Activated CD4-positive, alpha-beta T cell treated with anti-CD3 and anti-CD28 coated beads, Interleukin-2, amount 50 U/mL, for 24 hours (primary cell): ENCODE measurements at places on chromosomes 5 and 9.

- no peak for DNase-seq
Measured at GRCh38 chr5:59685793-59686192, 207.7 kb downstream of the PDE4D start.

DNA sequence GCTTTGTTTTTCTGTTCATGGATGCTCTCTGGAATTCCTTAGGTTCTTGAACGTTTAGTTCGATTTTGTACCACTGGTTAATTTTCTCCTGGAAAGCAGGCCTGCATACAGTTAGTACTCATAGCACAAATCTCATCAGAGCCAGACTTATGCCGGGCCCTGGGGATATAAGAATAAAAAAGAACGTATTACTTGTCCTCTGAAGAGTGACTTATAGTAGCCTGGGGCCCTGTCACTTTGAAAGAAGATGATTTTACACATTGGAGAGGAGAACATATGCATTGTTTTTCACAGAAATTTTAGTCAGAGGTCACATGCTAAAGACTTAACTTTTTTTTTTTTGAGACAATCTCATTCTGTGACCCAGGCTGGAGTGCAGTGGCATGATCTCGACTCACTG lies 50.3 kb downstream of the ZNF462 start:
- DNase-seq = no peak

DNA sequence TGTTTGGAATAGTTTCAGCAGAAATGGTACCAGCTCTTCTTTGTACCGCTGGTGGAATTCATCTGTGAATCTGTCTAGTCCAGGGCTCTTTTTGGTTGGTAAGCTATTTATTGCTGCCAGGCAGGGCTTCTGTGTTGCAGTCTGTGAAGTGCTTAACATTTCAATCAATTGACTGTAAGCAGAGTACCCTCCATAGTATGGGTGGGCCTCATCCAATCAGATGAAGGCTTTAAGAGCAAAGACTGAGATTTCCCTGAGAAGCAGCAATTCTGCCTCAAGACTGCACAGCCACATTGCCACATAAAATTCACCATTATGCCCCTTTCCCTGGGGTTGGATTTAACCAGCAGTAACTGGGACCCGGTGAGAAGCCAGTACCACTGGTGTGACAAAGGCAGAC lies 98.9 kb upstream of the ICE1 start:
- no peak for DNase-seq

DNA sequence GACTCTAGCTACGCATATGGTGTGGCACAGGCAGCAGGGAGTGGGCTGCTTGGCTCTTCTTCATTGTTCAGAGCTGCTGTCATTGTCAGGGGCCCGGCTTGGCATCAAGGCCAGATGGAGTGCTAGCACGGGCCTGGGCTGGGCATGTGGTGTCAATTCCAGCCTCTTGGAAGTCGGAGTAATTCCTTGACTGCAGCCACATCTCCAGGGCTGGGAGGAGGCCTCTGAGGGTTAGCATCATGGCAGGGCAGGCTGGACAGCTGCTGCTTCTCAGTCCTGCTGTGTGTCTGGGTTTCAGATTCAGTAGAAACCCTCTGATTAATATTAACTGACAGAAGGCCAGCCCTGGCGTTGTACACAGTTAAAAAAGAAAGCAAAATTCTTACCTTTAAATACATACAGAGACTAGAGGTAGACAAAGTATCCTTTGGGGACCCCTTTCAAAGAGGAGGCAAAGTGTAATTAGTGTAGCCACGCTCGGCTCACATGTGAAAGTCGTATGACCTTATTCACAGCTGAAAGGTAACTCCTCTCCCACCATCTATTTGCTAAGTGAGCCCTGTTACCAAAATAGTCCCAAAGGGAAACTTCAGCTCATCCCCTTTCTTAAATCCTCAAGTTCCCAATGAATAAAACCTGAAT lies 126.4 kb downstream of the DOCK2 start:
- DNase-seq = no peak

- no peak for DNase-seq
Measured at GRCh38 chr5:133109655-133110483, 58.1 kb downstream of the HSPA4 start.

- DNase-seq = no peak
Measured at GRCh38 chr5:91820874-91821273, 437.8 kb upstream of the ARRDC3 start.

DNA sequence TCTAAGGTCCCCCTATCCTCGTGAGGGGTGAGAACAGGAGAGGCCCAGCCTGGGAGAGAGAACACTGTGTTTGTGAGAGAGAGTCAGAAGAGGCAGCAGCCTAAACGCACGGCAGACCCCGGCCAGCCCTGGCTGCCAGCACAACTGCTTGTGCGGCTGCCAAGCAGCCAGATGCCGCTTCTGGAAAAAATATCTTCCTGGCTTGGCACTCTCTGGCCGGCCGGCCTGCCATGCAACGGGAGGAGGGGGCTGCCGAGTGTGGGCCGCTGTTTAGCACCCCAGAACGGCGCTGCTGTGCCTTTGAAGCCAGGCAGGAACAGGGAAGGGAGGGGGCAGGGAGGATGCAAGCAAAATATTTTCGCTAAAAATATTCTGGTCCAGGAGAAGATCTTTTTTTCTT lies 105.0 kb downstream of the FGF18 start:
- no peak for DNase-seq

DNA sequence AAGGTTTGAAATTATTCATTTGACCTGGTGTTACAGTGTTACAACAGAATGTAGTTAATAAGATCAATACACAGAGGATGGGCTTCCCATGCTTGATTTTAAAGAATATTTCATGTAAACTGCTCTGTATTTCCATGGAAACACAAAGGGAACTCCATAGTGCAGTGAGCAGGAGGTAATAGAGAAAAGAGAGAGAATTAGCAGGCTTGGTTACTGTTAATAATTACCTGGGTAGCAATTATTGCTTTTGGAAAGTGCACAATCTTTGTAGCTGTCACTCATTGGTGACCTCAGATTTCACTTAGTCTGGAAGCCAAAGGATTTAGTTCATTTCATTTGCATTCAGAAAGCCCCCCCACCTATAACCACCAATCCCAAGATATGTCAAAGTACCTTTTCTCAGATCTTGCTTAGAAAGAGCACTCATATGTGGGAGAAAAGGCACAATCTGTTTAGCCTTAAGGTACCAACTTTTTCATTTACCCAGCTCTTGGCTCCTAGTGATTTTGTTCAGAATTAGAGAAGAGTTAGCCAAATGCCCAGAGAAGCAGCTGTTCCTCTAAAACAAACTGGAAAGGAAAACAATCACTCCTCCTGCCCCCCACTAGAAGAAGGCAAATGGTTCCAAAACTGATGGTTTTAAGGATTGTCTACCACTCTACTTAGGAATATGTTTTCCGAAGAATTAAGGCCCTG lies 234.5 kb upstream of the SLC24A2 start:
- DNase-seq = no peak

GRCh38 chr5:96994493-96994892 lies 58.6 kb downstream of the LNPEP start:
- DNase-seq = no peak

GRCh38 chr5:145737578-145737977 lies 97.6 kb downstream of the PRELID2 start:
- no peak for DNase-seq

- DNase-seq = no peak
Measured at GRCh38 chr5:10250806-10251276, 761 bp downstream of the CCT5 start.

DNA sequence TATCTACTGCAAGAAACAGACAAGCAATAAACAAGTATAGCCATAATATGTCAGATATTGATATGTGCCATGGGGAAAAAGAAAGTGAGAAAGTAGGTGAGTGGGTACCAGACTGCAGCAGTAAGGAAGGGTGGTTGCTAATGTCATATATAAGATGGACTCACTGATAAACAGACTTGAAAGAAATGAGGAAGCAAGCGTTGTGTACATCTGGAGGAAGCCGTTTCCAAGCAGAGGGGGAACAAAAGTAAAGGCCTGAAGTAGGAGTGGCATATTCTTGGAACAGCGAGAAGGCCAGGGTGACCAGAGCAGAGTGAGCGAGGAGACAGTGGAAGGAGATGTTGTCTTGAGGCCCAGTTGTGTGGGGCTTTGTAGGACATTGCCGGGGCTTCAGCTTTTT lies 142.2 kb upstream of the MAP3K1 start:
- DNase-seq = no peak

DNA sequence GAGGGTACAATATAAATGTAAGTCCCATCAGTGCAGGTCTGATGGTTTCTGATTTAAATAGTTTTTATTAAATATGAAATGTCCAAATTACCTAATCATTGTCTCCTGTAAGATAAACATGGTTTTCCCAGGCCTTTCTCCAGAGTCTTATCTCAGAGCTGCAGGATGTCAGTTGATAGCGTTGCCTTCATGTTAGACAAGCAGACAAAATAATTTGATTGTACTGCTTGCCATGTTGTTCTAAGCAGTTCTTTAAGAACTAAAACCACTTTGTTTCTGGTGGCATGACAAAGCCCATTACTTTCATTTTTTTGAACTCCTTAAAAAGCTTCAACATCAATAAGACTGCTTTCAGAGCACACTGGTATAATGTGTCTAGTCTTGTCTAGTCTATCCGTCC lies 1073.5 kb downstream of the MAT2B start:
- DNase-seq = no peak

DNA sequence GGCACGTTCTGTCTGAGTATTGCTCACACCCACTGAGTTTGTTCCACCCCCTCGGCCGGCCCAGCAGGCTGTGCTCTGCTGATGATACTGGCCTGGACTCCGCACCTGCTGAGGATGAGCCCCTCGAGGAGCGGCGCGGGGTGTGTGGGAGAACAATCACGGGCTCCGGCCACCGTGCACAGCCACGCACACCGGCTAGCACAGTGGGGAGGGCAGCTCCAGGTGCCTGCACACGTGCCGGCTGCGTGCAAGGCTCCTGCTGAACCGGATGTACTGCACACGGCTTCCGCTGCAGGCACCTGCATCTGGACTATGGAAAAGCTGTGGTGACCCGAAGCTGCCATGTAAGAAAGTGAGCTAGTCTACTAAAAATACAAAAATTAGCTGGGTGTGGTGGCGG lies 485.2 kb upstream of the CDH9 start:
- DNase-seq = no peak

GRCh38 chr5:176985516-176985915 lies 21.1 kb downstream of the UIMC1 start:
- no peak for DNase-seq

- peak; percentile 78 for DNase-seq
Measured at GRCh38 chr5:176653401-176654385, 6.4 kb downstream of the TSPAN17 start.

DNA sequence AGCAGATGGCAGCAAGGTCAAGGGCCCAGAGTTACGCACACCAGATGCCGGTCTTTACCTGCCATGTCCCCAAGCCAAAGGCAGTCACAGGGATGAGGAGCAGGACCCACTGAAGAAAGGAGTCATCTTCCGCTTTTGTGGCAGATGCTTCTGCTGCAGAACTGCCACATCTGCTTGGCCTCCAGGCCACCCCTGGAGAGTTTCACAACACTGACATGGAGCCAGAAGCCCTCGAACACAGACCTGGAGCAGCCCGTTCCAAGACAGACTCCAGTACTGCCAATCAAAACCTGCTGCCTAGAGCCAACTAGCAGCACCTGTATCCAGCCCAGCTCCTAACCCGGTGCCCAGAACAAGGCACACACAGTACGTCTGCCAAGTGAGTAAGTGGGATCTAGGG lies 1.5 kb downstream of the SURF1 start:
- DNase-seq = no peak

- no peak for DNase-seq
Measured at GRCh38 chr5:67012171-67012570, 184.4 kb downstream of the CD180 start.

GRCh38 chr9:82406456-82407085 lies 418.0 kb downstream of the SPATA31D1 start:
- no peak for DNase-seq

- DNase-seq = no peak
Measured at GRCh38 chr9:136535070-136535469, 10.8 kb downstream of the NOTCH1 start.

GRCh38 chr9:99222416-99223270 lies 561 bp downstream of the SEC61B start:
- DNase-seq = no peak

- no peak for DNase-seq
Measured at GRCh38 chr5:99033014-99033900, 104.5 kb upstream of the CHD1 start.

GRCh38 chr9:37353791-37354190 lies 68.7 kb upstream of the GRHPR start:
- no peak for DNase-seq

DNA sequence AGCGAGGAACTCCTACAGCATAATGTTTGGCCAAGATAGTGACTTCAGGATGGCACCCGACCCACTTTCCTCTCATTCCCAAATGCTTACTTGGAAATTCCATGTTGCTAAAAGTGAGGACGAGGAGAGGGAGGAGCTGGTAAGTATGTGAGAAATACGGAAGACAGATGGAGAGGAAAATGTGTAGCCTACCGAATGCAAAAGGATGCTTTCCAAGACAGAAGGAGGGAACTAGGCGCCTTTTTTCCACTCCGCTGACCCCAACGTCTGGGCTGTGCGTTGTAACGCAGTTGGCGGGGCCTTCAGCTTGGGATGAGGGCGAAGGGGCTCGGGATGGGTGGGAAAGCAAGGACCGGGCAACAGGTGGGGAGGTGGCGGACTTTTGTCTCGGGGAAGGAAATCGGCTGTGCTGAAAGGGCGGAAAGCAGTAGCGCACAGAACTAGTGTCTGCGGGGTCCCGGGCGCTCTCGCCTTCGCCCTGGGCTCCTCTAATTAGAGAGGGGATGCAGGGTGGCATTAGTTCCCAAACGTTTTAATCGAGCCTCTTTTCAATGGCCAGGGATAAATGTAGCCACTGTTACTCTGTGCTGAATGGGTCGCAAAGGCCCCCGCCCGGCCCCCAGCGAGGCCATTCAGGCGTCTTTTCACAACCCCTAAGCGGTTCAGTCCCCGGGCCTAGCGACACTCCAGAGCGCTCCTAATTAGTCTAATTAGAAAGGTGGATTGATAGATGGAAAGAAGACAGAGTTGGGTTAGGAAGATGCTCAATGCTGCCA lies 12.6 kb downstream of the FOXD1 start:
- no peak for DNase-seq

DNA sequence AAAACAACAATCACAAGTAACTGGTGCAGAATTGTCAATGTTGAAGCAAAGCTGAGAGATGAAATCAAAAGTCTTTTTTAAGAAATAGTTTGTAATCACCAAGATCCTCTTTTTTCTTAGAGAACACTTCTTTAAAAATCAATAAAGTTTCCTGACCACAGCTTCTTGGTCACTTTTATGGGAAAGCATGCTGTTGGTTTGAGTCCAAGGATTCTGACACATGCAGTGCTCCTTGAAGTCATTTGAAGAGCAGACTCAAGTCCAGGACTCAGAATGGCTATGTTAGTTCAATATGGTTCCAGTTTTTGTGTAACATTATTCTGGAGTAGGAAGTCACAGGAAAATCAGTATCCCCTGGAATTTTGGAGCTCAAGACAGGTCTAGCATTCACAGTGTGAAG lies 480.6 kb downstream of the NR2F1-AS1 start:
- DNase-seq = no peak

GRCh38 chr5:2861605-2862004 lies 110.1 kb upstream of the IRX2 start:
- no peak for DNase-seq

GRCh38 chr5:16797951-16798350 lies 138.1 kb downstream of the MYO10 start:
- DNase-seq = no peak
